ENCODE measurements at places on chromosomes 13 and 19.

- peak; percentile 92 for DNase-seq
Observed at GRCh38 chr19:50203281-50204080, at the start of gene MYH14. Gene MYH14 (plus strand): TSS chr19:50203622. CDS start chr19:50210366, 6,744 bp downstream.

GRCh38 chr13:99749271-99750019, 222.1 kb downstream of the ZIC5 start:
- no peak for DNase-seq

DNA sequence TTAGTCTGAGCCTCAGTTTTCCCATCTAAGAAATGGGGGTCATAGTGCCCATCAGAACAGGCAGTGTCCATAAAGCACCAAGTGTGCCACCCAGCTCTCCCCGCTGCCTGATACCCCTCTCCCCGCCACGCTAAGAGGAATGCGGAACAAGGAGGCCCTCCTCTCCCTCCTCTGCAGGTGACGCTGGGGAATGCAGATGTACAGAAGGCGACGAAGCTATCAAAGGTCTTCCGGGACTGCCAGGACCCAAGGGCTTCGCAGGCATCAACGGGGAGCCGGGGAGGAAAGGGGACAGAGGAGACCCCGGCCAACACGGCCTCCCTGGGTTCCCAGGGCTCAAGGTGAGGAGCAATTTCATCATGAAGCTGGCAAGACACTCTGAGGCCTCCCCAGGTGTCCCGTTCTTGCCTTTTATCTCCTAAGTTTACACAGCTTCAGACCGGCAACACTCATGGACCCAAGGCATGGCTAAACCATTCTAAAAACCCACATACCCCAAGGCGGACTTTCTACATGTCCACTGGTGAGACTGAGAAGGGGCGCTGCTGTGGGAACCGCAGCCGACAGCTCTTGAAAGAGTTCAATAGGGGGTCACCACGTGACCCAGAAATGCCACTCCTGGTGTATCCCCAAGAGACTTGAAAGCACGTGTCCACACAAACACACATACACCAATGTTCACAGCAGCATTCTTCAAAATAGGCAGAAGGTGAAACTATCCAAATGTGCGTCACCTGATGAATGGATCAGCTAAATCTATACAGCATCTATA, 102.7 kb downstream of the RAB20 start:
- no peak for DNase-seq

DNA sequence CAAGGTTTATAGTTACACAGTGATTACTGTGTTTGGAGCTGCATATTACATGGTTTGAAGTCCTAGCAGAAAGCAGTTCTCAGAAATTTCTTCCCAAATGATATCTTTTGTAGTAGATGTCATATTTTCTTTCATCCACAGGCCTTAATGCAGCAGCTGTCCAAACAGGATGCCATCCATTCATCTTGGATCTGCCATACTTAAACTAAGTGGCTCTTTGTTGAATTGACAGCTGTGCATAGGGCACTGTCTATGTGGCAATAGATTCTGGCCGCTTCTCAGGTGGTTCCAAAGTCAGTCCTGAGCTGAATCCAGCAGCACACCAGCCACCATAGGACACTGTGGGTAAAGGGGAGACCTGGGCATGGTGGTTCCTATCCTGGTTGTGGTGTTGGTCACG, 41.6 kb upstream of the SPRY2 start:
- no peak for DNase-seq

GRCh38 chr13:51827254-51827653, 17.7 kb downstream of the TMEM272 start:
- DNase-seq, result no peak

DNA sequence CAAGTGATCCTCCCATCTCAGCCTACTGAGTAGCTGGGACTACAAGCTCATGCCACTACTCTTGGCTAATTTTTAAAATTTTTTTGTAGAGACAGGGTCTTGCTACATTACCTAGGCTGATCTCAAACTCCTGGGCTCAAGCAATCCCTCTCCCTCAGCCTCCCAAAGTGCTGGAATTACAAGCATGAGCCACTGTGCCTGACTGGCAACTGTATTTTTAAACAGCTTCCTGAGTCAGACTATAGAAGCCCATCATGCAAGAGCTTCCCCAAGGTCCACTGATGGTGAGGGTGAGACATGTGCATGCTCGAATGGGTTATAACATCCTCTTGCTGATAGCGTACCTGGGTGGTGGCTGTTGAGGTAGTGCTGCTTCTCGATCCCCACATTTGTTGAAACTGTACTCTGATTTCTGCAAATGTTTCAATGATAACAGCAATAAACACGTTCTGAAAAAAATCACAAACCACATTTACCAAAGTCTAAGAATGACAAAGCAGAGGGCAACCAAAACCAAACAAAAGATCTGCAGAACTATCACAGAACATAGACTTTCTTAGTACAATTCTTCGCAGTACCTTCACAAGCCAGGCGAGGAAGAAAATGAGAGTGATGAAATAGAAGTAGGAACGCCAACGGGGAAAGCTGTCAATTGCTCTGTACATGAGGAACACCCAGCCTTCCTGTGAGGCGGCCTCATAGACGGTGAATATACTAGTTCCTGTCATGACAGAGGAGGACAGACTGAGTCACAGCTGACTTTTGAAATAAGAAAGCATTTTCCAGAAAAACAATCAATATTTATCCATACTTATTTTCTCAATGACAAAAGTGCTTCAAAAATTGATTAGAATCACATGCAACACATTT, 124.4 kb downstream of the NALCN start:
- DNase-seq, result no peak

GRCh38 chr13:110268061-110268460, 38.9 kb downstream of the COL4A1 start:
- DNase-seq, result no peak

GRCh38 chr19:51226067-51226466, 1.2 kb downstream of the CD33 start:
- no peak for DNase-seq

DNA sequence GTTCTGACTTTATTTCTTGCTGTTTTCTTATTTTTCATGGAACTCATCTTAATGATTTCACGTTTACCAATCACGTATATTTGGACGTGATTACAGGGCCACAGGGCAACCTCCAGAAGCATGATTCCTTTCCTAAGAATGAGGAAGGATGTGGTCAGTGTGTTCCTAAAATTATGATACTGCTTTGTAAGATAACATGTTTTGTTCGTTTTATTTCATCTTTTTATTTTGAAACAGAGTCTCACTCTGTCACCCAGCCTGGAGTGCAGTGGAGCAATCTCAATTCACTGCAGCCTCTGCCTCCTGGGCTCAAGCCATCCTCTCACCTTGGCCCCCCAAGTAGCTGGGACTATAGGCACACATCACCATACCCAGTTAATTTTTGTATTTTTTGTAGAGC, 24.8 kb upstream of the LAIR1 start:
- no peak for DNase-seq

GRCh38 chr13:78383899-78384298, 219.5 kb downstream of the POU4F1 start:
- no peak for DNase-seq

DNA sequence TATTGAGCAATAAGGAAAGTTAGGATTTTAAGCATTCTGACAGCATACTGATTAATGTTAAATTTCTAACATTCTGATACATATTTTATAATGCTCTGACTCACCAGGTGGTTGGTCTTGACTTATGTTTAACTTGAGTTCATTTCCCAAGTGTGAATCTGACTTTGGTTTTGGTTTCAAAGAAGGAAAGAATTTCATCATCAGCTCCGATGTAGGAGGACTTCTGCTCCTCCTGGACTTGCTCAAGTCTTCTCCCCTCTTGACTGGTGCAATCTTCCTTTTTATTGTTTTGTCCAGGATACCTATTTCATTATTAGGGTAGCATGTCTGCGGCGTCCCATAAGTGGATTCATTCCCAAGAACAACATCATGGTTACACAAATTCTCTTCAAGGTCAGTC, 141.3 kb downstream of the RNF17 start:
- DNase-seq, result no peak

- DNase-seq, result no peak
Observed at GRCh38 chr13:40438999-40439797, 227.2 kb downstream of the FOXO1 start.

DNA sequence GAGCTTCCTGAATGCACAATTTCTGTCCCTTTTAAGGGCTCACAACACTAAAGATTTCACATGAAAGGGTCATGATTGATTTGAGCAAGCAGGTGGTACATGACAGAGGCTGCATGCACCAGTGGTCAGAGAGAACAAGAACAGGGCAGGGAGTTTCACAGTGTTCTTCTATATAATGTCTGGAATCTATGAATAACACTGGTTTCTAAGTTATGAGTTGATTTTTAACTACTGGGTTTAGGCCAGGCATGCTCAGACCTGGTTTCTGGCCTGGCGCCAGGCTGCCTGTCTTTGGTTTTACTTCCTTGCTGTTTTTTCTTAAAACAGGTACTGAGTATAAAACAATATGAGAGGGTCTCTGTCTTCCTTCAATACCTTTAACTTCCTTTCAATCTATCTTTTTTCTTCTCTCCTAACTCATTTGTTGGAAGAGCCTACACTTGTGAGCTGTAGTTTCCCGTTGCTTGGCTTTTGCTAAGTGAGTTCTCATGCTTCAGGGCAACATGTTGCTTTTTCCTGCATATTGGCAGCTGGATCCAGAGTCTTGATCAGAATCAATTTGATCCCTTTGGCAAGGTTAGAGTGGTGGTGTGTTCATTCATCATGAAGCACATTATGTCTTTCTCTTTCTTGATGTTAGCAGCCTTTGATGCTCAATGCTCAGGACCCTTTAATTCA, 38.5 kb upstream of the FGF14 start:
- DNase-seq, result peak; percentile 29

- peak; percentile 76 for DNase-seq
Observed at GRCh38 chr13:40116008-40116407, 460.5 kb downstream of the COG6 start.

GRCh38 chr13:43979492-43979891, 99.8 kb downstream of the LACC1 start:
- DNase-seq, result no peak

- no peak for DNase-seq
Observed at GRCh38 chr13:79812070-79812850, 331.3 kb downstream of the NDFIP2 start.

DNA sequence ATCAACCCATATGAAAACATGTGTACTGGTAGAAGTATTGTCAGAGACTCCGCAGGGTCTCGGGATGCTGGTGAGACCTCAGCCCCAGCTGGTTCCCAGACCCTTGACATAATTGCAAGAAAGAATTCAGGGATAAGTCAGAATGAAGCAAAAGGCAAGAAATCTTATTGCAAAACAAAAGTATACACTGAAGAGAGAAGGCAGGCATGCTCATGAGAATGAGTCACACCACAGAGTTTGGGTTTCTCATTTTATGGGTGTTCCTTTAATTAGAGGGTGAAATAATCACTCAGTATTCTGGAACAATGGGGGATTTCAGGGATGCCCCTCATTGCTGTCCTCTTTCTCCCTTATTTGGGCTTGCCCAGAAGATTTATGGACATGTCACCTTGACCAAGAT, 1423.8 kb upstream of the MIR17HG start:
- DNase-seq, result peak; percentile 6

- DNase-seq, result no peak
Observed at GRCh38 chr19:50344661-50345318, 15.6 kb upstream of the KCNC3 start.

GRCh38 chr13:42151781-42152180, 103.3 kb downstream of the DGKH start:
- DNase-seq, result no peak

GRCh38 chr13:31096654-31097302, 64.9 kb downstream of the HSPH1 start:
- peak; percentile 46 for DNase-seq

DNA sequence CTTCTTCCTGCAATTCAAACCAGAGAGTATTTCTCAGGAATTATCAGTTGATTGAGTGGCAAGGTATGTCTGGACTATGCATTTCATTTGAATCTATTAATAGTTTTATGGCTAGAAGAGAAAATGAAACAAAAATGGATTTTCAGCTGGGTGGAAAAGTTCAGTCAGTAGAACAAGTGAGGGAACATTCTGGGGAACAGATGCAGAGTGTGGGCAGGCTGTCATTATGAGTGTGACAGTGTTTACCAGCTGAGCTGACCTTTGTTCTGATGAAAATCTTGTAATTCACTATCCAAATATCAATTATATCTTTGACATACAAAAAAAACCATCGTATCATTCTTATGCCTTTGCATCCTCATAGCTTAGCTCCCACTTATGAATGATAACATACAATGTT, 2.6 kb upstream of the CLC start:
- DNase-seq, result no peak

DNA sequence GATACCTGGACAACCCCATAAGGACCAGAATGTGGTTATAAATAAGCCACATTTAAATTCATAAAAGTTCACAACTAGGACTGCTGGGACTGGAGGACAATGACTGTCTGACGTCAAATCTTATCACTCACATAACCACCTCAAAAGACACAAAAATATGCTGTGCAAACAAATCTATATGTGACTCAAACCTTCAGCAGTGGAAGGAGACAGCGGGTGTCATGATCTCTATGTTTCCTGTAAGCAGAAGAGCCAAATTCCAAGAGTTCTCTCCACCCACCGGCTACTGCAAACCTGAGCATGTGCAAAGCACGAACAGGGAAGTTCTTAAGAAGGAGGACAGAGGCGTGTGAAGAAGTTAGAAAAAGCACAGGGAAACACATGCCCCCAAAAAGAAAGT, 113.2 kb downstream of the MYCBP2 start:
- DNase-seq, result no peak

GRCh38 chr19:10422046-10422461, 1.7 kb downstream of the PDE4A start:
- DNase-seq, result no peak

DNA sequence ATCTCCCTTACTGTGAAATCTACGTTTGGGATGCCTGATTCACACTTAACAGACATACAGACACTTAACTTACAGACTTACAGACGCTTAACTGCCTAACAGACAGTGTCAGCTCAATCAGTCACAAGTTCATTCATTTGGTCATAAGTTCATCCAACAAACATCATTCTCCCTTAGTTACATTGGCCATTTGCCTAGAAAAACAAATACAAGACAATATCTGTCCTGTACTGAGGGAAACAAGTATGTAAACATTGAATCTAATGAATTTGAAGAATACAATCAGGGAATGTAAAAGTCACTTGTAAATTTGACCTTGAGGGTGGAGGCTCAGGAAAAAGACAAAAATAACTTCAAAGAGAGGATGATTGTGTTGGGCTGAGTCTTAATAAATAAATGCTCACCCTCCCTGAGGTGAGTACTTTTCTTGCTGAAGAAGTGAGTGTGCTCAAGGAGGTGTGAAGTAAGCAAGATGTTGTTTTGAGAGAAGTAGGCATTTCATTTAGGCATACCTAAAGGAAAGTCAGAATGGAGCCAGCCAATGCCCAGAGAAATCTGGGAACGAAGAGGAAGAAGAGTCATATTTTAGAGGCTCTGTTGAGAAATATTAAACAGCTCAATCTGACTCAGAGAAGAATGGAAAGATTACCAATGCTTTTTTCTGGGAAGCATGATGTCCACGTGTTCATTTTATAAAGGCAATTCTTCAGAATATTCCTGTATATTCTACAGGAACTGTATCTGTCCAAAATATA, 958.4 kb upstream of the SLC10A2 start:
- no peak for DNase-seq

GRCh38 chr13:112836940-112837339, 132.1 kb upstream of the MCF2L start:
- DNase-seq, result no peak

Data from RWPE1 (cell line).